ENCODE measurements at places on chromosomes 7 and 10.

GRCh38 chr7:151705636-151706276 lies 171.2 kb downstream of the PRKAG2 start:
- no peak for DNase-seq

- DNase-seq: no peak
These were observed 93.1 kb upstream of the CXCL12 start for GRCh38 chr10:44478040-44478439.

GRCh38 chr7:35849158-35849831 lies 48.4 kb downstream of the SEPTIN7 start:
- DNase-seq: no peak

DNA sequence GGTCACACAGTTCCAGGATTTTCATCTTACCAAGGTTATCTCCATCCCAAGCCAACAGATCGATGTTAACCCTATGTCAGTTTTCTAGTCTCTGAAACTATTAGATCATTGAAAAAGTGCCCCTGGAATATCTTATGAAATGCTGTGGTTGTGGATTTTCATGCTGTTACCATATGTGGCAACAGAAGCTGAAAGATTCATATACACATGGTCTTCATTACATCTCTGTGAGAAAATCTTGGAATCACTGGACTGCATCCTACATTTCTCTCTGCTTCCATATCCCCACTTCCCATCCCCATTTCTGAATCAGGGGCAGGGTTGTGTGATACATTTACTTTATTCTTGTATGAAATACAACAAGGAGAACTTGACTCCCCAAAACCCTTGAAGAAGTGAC lies 146.1 kb downstream of the SLC16A9 start:
- no peak for DNase-seq

GRCh38 chr10:129971381-129972144 lies 7.5 kb upstream of the EBF3 start:
- DNase-seq: no peak

DNA sequence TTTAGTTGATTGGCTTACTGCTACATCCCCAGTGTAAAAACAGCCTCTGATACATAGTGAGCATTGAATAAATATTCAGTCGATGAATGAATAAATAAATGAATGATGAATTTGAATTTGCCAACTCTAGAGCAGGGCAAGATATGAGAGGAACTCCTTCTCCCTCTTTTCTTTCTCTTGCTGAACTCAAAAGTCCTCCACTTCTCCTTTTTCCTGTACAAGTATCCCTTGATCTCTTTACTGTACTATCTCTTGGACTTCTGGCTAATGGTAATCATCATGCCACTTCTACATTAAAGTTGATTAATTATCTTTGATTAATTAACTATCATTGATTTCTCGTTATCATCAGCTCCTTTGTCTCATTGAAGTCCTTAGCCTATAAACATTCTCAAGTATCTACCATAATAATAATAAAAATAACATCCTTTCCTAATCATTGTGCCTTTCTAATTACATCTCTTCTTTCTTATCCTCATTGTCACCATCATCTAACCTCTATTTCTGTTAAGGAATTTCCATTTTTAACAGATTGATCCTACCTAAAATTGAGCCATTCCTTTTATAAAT lies 10.6 kb downstream of the CPED1 start:
- DNase-seq: no peak

DNA sequence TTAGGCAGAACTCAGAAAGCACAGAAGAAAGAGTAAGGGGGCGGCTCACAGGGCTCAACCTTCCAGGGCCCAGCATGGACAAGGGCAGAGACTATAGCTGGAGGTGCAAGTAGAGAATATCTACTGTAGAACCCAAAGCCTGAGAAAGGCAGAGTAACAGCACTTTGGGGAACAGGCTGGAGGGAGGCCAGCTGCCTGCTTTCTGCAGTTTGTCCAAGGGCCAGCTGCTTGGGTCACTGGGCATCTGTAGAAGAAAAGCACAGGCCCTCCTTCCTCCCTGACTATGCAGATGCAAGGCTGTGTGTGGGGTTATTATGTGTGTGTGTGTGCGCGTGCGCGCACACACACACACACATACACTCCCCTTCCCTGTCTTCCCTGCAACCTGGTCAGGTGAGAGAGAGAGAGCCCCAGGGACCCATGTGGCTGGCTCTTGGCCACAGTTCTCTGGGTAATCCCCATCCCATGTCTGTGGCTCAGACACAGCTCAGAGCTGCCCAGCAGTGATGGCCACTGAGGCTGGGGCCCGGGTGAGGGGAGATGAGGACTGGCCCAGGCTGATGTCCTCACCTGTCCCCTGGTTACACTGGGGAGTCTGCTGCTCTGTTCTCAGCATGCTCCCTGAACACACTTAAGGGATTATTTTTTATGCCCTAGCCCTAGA lies 9.0 kb downstream of the ADRA2A start:
- no peak for DNase-seq

GRCh38 chr7:20076835-20077234 lies 140.3 kb downstream of the MACC1 start:
- DNase-seq: no peak

- DNase-seq: peak; percentile 37
These were observed 24.8 kb upstream of the SLIT1 start for GRCh38 chr10:97210543-97210960.

GRCh38 chr10:50894312-50894711 lies 8.9 kb upstream of the A1CF start:
- DNase-seq: no peak

DNA sequence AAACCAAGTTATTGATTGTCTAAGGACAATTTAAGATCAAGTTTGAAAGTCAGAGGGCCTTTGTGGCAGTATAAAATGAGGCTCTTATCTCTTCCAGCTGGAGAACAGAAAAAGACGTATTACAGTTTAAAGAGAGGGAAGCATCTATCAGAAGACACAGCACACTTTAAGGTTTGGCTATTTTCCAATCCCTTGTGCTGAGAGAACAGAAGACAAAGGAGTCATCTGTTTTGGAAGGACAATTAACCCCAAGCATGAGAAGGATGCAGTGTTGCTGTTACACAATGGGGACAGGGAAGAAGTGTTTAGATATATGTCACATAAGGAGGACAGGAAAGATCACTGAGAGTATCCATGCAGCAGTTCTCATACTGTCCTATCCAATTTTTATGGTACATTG lies 1224.2 kb upstream of the SORCS1 start:
- DNase-seq: no peak

- DNase-seq: no peak
These were observed 101.0 kb upstream of the JCAD start for GRCh38 chr10:30160271-30160982.

DNA sequence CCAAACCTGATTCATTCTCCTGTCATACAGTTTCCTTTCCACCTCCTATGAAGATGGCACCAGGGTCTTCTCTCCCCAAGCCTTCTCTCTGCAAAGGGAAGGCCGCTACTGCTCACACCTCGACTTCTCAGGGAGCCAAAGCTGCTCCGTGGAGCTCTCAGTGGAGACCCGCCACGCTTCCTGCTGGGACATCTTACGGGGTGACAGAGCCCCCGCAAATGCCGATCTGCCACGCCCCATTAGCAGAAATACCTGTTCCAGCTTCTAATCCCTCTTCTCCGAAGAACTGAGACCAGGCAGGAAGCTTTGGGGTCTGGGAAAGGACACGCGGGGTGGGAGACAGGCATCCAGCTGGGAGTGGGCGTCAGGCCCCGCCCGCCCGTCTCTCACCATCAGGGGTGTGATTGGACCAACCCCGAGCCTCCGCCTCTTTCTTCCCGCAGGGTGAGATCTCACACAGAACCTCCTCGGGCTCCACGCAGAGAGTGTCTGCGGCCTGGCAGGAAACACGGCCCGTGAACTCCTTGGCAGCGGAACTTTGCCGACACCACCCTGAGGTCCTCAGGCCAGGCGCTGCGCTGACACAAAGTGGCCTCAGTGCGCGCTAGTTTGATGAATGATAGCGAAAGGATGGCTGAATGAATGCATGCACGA lies 12.0 kb upstream of the CALML5 start:
- DNase-seq: no peak

DNA sequence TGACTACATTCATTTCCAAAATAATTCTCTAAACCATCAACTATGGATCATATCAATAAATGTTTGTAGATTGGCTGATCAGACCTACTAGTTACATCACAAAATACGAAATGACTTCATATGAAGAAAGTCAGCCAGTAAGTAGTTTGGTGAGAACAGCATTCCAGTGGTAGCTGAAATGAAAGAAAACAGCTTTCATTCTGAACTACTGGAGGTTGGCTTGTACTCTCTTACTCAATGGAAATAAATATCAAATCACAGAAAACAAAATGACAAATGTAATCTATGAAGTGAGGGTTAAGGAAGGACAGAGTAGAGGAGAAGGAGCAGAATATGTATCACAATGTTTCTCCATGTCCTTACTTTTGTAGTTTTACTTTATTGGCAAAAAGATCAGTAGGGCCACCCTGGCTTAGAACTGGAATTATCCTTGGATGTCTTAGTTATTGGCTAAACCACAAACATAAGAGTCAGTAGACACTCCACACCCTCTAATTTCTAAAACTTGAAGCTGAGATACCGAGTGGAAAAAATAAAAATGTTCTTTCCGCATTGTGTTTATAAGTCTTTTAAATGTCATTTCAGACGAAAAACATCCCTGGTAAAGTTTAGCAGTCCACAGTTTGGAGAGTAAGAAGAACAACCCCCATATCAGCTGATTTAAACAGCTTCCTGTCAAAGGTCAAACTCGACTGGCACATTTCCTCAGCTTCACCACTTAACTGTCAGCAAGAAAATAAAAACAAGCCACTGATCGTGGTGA lies 74.0 kb upstream of the DGKI start:
- no peak for DNase-seq

GRCh38 chr7:24755541-24756407 lies 1.5 kb downstream of the GSDME start:
- DNase-seq: no peak

- DNase-seq: no peak
These were observed 345.9 kb downstream of the KIF20B start for GRCh38 chr10:90047243-90047729.

DNA sequence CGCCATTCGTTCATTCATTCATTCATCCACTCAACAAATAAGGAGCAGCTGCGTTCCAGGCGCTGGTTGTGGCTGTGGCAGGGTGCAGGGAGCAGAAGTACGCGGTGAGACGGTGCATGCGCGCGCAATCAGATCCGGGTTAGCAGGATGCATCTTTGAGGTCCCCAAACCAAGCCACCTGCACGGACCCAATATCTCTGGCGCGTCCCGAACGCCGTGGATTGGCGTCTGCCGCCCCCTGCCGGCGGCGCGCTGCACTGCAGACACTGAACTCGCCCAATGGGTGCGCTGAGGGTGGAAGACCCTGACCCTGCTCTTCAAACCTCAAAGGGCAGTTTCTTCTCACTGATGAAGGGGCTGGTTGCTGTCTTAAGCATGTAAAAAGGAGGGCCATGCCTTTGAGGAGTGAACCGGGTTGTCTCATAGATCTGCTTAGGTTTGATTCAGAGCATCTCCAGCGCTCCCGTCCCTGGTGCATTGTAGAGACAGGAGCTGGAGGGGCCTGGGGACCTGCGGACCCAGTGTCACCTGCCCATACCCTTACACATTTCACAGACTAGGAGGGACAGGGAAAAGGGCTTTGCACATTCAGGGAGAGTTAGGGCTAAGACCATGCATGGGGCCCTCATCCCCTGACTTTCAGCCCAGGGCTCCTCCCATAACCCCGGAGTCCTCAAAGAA lies 102.5 kb downstream of the RAMP3 start:
- peak; percentile 47 for DNase-seq

- no peak for DNase-seq
These were observed 78.4 kb upstream of the TMEM168 start for GRCh38 chr7:112868609-112869008.

DNA sequence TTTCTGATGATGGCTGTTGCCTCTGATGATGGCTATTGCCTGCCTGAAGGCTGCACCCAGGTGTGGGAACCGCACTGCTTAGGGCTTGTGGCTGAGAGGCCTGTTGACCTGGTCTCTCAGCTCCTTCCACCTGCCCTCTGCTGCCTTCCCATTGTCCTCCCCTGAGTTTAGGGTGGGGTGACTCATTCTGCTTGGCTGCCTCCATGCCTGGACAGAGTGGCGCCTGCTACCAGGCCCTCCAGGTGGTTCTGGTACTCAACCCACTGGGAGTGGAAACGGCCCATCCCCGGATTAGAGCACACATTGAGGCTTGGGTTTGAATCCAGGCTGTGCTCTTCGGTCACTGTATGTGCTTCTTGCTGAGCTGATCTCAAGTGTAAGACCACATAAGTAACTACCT lies 120.6 kb downstream of the SEM1 start:
- no peak for DNase-seq

GRCh38 chr7:158820656-158821055 lies 8.7 kb downstream of the ESYT2 start:
- no peak for DNase-seq

DNA sequence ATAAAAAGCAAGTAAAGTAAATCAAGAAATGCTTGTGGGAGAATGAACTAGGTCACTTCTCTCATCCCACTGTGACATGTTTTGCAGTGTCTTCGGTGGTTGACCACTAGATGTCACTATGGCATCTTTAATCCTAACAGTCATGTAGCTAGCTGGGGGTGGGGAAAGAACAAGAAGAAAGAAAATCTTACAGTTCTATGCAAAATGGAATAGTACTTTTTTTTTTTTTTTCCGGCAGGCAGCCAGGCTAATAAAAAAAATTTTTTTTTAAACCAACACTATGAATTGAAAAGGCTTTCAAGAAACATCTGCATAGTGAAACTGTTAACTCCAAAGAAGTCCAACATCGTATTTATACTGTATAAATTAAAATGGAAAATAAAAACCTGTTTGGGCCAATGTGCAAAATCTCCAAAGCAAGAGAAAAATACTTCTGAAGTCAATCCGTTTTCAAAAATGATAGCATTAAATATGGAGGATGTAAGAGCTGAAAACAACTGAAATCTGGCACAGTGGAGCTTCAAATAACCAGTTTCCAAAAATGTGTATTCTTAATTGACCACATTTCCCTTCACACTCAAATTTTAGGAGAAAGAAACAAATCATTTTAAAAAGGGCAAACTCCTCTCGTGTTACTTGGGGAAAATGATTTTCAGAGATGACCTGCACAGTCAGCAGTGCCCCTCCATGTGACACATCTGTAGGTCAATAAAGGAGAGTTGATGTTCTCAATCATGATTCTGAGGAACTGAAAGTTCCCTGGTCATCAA lies 38.5 kb downstream of the CDK1 start:
- no peak for DNase-seq

DNA sequence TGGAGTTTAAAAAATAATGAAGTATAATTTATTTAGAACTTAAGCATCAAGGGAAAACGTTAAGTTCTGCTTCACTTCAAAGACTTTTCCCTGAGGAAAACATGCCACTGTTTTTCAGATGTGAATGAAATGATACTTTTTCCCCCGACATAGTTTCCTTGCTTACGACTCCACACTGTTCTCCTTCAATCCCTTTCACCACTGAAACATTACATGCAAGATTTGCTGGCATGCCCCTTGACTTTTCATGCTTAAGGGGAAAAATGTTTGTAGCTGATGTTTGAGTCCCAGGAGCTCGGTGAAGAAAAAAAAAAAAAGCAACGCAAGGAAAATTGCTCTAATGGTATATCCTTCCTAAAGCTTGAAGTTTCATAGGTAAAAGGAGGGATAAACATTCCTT lies 10.0 kb downstream of the GLI3 start:
- DNase-seq: no peak

- DNase-seq: no peak
These were observed 101.1 kb downstream of the PTPRE start for GRCh38 chr10:128007971-128008370.
